Liver (tissue), 10 donors: ENCODE measurements at places on chromosomes 4 and X. TPM values are rescaled to one million over a fixed set of nuclear protein-coding genes. Genes with fewer than 3 reads are reported as not detected.

- no peak for DNase-seq
- no peak overlapping the region for H3K27ac ChIP-seq
- H3K4me1 ChIP-seq, result no peaks in the 10 kb centered on the region
- no peaks in the 10 kb centered on the region for H3K36me3 ChIP-seq
- no peaks in the 10 kb centered on the region for H3K27me3 ChIP-seq
Measured at GRCh38 chrX:2427147-2427546, 73.6 kb downstream of the DHRSX start.

DNA sequence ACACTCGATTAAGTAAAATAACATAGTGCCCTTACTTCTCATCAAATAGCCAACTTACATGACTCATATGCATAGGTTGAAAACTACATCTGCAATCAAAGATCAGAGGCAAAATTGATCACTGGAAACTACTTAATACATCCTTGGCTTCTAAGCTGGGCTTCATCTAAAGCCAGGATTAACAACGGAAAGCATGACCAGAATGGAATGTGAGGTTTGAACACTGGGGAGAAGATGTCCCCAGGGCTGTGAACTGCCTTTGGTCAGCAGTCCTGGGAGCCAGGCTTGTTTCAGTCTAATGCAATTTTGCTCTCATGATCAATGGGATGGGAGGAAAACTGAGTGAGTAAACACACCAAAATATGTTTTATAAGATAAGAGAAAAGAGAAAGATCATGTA, 192.5 kb upstream of the TTC29 start:
- no peaks in the 10 kb centered on the region for H3K36me3 ChIP-seq
- no peak for DNase-seq
- no peaks in the 10 kb centered on the region for H3K27me3 ChIP-seq
- H3K4me3 ChIP-seq, result no peak overlapping the region
- H3K4me1 ChIP-seq, result peaks cover 4% of the 10 kb centered on the region

DNA sequence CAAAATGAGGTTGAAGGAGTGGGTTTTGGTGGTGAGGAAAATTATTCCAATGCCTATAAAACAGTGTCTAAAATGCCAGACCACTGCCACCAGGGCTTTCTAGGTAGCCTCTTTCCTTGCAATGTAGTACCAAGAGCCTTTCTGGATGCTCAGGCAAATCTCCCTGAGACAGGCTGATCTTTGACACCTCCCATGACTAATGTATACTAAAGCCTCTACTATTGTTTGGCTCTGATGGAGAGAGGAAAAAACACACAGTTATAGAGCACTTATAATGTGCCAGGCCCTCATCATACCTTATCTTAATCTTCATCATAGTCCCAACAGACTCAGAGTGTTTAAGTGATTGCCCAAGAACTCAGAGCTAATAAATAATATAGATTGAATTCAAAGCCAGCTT, 5.8 kb downstream of the MTMR8 start:
- no peak overlapping the region for H3K4me3 ChIP-seq
- H3K27ac ChIP-seq, result no peak overlapping the region
- H3K36me3 ChIP-seq, result no peaks in the 10 kb centered on the region
- DNase-seq, result no peak
- no peaks in the 10 kb centered on the region for H3K4me1 ChIP-seq
- H3K27me3 ChIP-seq, result no peaks in the 10 kb centered on the region

DNA sequence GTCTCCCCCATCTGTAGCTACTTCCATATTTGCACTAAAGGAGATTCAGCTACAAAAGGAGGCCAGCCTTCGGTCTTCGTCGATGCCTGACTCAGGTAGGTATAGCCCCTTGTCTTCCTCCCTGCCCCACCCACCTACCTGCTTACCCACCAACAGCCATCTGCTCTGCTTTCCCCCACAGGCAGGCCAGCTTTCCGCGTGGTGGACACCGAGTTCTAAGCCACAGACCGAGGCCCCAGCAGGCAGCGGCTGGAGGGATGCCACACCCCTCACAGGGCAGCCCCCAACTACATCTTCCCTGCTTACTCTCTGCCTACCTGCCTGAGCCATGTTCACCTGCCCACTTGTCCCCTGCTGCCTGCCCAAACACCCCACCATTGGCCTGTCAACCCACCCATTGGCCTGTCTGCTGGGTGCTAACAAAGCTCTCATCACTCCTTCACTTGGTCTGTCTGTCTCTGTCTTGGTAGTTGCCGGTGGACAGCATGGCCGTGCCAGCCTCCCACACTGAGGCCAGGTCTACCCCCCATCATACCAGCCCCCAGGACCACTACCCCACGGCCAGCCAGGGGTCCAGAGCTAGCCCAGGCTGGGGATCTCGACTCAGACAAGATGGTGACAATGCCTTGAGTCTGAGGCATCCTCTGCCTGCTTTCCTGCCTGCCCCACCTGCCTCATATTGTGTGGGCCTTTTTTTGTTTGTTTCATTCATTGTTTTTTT, 4.1 kb upstream of the USP11 start:
- no peaks in the 10 kb centered on the region for H3K27me3 ChIP-seq
- H3K36me3 ChIP-seq, result peaks cover 8% of the 10 kb centered on the region
- no peak overlapping the region for H3K4me3 ChIP-seq
- no peak overlapping the region for H3K27ac ChIP-seq

KIAA0232 gene
- 8.9 TPM for polyA plus RNA-seq

SMIM14 gene
- 311 TPM for polyA plus RNA-seq

DNA sequence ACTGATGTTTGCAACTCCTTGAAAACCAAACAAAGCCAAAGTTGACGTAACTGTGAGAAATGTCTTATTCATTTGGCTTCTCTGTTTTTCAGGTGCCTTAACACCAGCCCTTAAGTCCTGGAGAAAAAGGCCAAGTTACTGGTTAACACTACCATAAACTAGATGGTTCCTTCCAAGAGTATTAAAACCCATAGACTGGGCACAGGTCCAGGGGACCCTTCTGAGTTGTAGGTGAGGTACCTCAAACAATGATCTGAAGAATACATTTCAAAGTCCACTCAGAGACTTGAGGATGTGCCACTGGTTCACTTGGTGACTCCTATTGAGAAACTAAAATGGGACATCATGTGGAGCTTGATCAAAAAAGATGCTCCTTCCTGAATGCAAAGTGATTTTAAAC, 87.0 kb downstream of the NKX6-1 start:
- no peak overlapping the region for H3K4me3 ChIP-seq
- no peak overlapping the region for H3K27ac ChIP-seq
- no peaks in the 10 kb centered on the region for H3K36me3 ChIP-seq
- no peaks in the 10 kb centered on the region for H3K4me1 ChIP-seq
- no peak for DNase-seq

GRCh38 chrX:6729626-6730025, 194.7 kb upstream of the VCX3A start:
- H3K27ac ChIP-seq, result no peak overlapping the region
- DNase-seq, result no peak
- H3K36me3 ChIP-seq, result no peaks in the 10 kb centered on the region
- H3K27me3 ChIP-seq, result no peaks in the 10 kb centered on the region
- no peaks in the 10 kb centered on the region for H3K4me1 ChIP-seq

ZNF185 gene
- 0.80 TPM for polyA plus RNA-seq

DNA sequence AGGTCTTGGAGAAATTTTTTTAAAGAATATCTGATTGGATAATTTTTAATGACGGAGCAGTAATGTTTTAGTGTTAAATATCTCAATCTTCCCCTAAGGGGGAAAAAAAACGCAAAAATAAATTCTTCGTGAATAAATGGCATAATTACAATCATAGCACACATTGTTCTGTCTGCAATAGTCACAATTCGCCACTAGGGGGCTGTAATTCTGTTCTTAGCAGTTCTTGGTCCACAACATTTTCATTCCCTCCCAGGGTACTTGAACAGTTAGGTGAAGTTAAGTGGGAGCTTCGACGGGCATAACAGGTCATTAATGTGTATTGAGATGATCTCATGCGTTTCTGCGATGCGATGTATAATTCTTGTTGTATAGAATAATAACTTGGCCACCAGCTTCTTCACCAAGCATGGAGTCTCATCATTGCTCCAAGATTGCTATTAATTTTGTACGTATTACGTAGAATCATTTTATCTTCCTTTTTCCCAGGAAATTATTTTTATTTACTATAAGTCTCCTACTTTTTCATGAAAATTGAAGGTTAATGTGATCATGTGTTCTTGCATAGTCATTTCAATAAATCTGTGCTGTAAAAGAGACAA, 27.2 kb downstream of the HTR2C start:
- no peak overlapping the region for H3K4me3 ChIP-seq
- no peak for DNase-seq
- no peak overlapping the region for H3K27ac ChIP-seq
- no peaks in the 10 kb centered on the region for H3K4me1 ChIP-seq
- H3K27me3 ChIP-seq, result no peaks in the 10 kb centered on the region
- H3K36me3 ChIP-seq, result no peaks in the 10 kb centered on the region

- no peaks in the 10 kb centered on the region for H3K27me3 ChIP-seq
- no peaks in the 10 kb centered on the region for H3K36me3 ChIP-seq
- DNase-seq, result no peak
- no peaks in the 10 kb centered on the region for H3K4me1 ChIP-seq
Measured at GRCh38 chr4:168572002-168572401, 75.2 kb downstream of the PALLD start.
